ENCODE measurements at places on chromosomes 12 and 14.

DNA sequence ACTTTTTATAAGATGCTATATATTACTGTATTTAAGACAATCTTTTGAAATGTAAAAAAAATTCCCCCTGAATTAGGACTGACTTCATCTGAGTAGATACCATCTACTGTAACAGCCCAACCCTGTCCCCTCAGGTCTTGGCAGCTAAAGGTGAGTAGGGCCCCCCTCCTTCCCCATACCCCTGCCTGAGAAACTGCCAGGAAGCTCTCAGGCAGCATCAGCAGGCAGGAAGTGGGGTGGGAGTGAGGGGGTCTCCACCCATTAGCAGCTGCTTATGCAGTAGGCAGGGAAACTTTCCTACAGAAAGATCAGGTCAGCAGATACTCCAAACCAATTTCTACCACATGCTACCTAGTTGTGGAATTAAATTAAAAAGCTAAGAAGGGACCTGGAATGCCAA lies 62.5 kb downstream of the PAX9 start:
- no peak for DNase-seq

DNA sequence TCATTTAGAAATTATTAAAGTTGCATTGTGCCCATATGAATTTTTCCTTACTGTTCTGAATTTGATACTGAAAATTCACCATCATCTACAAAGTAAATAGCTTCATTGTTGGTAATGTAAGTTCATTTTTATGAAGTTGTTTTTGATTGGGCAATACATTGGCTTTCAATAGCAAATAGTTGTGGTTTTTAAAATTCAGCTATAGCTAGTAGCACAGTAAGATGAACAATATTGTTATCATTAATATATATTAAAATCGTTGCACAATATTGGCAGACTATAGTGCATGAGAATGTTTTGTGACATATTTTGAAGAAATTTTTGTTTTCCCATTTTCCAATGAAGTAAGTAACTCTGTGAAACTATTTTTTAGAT lies 575.0 kb downstream of the PRKD1 start:
- DNase-seq, result no peak

DNA sequence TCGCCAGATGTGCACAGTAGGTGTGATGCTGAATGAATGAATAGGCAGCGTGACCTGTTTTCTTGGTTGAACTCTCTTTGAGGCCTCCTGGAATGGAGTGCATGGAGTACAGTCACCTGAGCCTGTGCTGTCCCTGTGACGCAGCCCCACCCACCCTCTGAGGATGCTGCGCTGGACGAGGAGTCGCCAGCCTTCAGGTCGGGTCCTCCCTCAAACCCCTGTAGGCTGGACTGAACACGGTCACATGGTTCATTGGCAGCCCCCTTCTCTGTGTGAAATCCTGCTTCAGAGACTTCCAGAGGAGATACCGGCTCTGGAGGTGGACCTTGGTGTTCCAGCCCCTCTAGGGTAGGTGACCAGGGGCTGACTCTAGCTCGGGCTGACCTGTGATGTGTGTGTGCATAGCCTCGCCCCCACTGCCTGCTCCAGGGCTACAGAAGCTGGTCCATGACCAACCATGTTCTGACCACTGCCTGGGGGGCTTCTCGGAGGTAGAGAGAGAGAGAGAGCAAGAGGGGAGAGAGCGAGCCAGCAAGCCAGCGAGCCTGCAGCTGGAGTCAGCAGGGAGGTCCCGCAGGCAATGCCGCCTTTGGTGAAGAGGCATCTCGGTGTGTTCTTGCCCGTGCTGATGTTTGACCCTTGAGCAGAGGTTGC lies 158.0 kb upstream of the RTL1 start:
- no peak for DNase-seq

DNA sequence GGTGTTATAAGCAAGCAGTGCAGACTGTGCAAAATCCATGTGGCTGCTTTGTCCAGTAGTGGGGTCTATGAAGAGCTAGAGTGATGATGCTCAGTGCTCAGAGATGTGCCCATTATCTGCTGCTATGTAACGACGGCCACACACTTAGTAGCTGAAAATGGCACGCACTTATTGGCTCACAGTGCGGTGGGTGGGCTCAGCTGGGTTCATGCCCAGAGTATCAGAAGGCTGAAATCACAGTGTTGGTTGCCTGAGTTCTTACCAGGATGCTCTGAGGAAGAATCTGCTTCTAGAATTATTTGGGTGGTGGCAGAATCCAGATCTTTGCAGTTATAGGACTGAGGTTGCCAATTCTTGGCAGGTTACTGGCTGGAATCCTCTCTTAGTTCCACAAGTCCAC lies 124.7 kb downstream of the SLC15A4 start:
- no peak for DNase-seq

DNA sequence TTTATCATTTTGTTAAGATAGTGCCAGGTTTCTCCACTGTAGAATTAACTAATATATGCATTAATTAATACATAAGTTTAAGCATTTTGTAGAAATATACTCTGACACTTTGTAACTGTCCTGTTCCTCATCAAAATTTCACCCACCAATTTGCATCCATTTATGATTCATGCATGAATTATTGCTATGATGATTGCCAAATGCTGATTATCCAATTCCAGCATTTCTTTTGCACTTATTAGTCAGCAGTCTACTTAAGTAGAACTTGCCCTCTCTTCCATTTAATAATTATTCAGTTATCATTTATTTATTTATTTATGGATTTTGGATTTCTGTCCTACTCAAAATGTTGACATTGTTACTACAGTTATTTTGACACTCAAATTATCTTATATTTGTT lies 72.2 kb downstream of the SLC6A15 start:
- no peak for DNase-seq

DNA sequence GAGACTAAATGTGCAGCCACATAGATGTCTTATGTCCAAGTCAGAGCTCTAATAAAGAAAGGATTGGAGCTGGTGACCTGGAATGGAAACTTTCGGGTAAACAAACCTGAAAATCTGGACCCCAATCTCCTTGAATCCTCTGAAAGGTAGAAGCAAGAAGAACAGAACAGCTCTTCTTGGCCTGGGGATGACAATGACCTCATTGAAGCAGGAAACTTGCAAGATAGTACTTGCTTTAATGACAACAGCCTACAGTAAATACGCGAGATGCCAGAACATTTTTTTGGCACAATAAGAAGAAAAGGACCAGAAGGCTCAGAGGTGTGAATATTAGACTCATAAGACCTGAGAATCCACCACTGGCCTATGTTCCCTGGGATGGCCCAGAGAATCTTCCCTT lies 4.1 kb upstream of the PRIMA1 start:
- DNase-seq, result no peak

DNA sequence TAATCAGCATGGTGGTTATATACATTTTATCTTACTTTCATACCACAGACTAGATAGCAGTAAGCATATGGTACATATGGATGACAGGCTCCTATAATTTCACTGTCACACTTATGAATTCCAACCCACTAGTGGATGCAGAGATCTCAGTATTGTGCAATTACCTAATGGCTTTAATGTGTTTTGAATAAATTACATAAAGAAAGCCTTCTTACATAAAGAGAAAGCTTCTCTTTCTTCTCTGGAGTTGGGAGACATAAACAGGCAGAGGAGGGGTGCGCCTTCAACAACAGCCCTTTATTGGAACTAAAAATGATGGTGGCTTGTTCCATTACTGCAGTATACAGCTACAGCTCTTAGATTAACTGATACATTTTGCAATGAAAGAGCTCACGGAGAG lies 52.6 kb downstream of the SAV1 start:
- no peak for DNase-seq
